ENCODE measurements at places on chromosomes 16 and 17. TPM values are rescaled to one million over a fixed set of nuclear protein-coding genes. Genes with fewer than 3 reads are reported as not detected.

The PYY gene
- total RNA-seq: not detected

The SULT1A3 gene
- 5.3 TPM for total RNA-seq

The VASN gene
- total RNA-seq: 12.6 TPM

The ASGR2 gene
- not detected for total RNA-seq

The CCL14 gene
- total RNA-seq: not detected

The BAIAP3 gene
- total RNA-seq: under 0.01 TPM

The NSMCE1 gene
- total RNA-seq: 121 TPM

The MRPL27 gene
- total RNA-seq: 88.6 TPM

The MC1R gene
- total RNA-seq: 3.9 TPM

The IRF8 gene
- not detected for total RNA-seq

The TMEM114 gene
- total RNA-seq: not detected

The C16orf86 gene
- total RNA-seq: 2.0 TPM

The PPL gene
- 51.1 TPM for total RNA-seq

The TEPSIN gene
- 20.0 TPM for total RNA-seq

The HOXB8 gene
- not detected for total RNA-seq

The KRTAP4-6 gene
- not detected for total RNA-seq

The MRPL28 gene
- total RNA-seq: 202 TPM

The RHBDF2 gene
- 73.6 TPM for total RNA-seq

The REXO5 gene
- total RNA-seq: 9.0 TPM

The GHDC gene
- 13.3 TPM for total RNA-seq

The KRT25 gene
- total RNA-seq: not detected

The KCNH4 gene
- total RNA-seq: not detected

The GNG13 gene
- total RNA-seq: not detected

The KLHL11 gene
- 13.3 TPM for total RNA-seq

The VWA3A gene
- total RNA-seq: not detected

The ATP2A3 gene
- total RNA-seq: 0.62 TPM

The NPB gene
- total RNA-seq: 3.4 TPM

The DBNDD1 gene
- 4.7 TPM for total RNA-seq

The MYH1 gene
- total RNA-seq: not detected

The CCL3 gene
- total RNA-seq: not detected

The MFSD6L gene
- not detected for total RNA-seq
